ENCODE measurements at places on chromosomes 2 and 18.
A peak's percentile ranks its signal among the peaks of the same experiment; 100 is the strongest.

GRCh38 chr2:233079953-233080835 is 20.1 kb downstream of the INPP5D start:
- DNase-seq = no peak

GRCh38 chr18:26706911-26707351 is 158.6 kb downstream of the AQP4 start:
- no peak for DNase-seq

- DNase-seq = no peak
These were observed 38.2 kb downstream of the SESTD1 start for GRCh38 chr2:179226203-179226960.

GRCh38 chr2:106172649-106173048 is 21.5 kb downstream of the UXS1 start:
- DNase-seq = no peak

GRCh38 chr2:226835420-226835795 is 446 bp upstream of the RHBDD1 start:
- DNase-seq = peak; percentile 99

- DNase-seq = no peak
These were observed 430.0 kb upstream of the VWC2L start for GRCh38 chr2:213980883-213981282.

- no peak for DNase-seq
These were observed 257.8 kb upstream of the GALNT5 start for GRCh38 chr2:156999661-157000060.

GRCh38 chr18:28831908-28832307 is 655.0 kb upstream of the CDH2 start:
- no peak for DNase-seq

DNA sequence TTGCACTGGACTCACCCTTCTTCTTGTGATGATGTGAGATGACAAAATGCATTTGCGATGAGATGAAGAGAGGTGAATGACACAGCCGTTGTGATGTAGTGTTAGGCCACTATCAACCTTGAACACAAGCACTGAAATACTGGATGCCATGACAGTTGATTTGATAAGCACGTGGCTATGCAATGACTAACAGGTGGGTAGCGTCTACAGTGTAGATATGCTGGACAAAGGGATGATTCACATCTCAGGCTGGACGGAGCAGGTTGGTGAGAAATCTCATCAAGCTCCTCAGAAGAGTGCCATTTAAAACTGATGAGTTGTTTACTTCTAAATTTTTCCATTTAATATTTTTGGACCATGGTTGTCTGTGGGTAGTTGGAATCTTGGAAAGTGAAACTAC is 375.8 kb upstream of the LYPD1 start:
- DNase-seq = no peak

GRCh38 chr2:12507295-12507694 is 209.4 kb upstream of the TRIB2 start:
- no peak for DNase-seq

DNA sequence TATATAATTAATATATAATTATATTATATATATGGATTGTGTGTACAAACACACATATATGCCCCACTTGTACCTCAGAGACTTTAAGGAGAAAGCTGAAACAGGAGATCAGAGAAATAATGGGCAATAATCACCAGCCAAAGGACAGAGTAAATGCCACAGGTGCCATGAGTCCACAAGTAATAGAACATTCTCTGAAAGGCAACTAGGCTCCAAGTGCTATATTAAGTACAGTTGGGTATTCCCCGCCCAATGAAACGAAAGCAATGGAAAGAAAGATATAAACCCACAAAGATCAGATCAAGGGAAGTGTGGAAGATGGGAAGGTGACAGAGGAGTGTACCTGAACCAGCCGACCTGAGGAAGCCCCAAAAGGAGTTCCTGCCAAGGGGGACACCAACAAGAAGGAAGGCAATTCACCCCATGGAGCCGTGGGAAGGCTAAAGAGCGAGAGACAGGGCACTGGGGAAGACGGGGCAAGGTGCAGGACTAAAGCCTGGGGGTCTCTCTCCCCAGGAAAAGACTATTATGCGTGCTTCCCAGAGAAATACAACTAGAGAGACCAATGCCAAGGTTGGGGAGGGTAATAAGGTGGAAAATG is 19.0 kb downstream of the DYM start:
- no peak for DNase-seq

DNA sequence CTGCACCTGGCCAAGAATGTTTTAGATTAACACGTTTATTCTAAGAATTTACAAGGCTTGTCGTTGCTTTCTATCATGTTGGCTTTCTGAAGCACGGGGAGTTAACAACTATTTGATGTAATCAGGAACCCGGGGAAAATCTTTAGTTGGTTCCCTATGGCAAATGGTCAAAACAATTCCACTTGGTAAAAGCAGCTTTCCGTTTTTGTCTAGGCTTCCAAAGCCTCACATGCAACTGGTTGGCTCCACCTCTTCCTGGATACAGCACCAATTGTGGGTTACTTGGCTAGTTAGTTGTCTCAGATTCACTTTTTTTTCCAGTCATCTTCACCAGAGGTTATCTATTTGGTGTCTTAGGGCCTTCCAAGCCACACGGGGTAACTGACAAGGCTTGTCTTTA is 2.8 kb downstream of the COLEC12 start:
- DNase-seq = no peak

DNA sequence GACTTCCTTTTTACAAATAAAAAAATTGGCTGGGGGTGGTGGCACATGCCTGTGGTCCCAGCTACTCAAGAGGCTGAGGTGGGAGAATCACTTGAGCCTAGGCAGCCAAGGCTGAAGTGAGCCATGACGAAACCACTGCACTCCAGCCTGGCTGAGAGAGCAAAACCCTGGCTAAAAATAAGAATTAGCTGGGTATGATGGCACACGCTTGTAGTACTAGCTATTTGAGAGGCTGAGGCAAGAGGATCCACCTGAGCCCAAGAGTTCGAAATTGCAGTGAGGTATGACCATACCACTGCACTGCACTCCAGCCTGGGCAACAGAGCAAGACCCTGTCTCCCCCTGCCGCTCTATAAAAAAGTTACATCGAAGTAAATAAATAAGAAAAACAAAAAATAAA is 33.7 kb downstream of the GFPT1 start:
- DNase-seq = no peak

DNA sequence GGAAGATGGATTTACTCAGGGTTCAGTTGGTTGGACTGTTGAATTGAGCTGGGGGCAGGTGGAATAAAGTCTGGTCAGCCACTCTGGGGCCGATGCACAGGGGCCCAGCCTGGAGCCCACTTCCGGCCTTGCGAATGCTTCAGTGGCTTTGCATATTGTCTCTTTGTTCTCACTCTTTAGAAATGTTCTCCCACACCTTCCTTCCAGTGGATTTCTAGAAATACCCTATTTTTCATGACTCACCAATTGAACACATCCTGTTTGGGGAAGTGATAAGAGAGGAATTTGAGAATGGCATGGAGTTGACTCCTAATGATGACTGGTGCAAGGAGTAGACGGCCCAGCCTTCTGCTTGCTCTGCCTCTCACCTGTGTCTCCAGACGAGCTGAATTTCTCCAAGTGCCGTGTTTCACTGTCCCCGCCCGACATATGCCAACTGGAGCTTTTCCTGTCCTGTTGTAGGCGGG is 28.1 kb downstream of the ASAP2 start:
- DNase-seq = no peak

GRCh38 chr2:7962161-7962560 is 719.7 kb upstream of the ID2 start:
- no peak for DNase-seq

DNA sequence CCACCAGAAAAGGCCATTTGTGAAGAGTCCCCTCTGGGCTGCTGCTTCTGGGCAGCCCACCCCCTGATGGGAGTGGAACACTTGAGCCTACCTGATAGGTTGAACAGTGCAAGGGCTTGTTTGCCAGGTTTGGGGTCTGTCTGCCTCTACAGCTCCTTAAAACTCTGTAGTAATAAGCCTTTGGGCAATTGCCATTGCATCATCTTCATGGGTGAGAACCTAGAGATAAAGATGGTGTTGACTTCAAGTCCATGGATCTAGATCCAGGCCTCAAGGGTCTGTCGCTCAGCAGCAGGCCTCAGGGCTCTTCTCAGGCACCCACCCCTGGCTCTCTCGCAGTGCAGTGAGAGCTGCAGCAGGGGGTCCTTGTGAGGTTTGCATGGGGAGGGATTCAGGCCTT is 47.1 kb upstream of the MCFD2 start:
- peak; percentile 43 for DNase-seq

DNA sequence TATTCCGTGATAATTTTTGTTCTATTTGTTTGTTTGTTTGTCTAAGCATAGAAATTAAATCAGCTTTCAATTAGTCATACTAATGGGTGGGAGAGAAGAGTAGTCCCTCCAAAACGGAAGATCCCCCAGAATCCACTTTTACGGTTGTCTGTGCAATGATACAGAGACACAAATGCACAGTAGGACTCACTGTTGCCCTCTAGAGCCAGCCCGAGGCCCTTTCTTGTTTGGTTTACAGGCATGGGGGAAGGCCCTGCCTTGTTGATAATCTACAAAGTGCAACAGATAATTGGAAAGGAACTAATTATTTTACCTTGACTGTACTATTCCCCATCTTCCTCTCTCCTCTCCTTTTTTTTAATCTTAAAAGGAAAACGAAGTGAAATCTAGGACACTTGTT is 121.1 kb downstream of the ACOXL start:
- peak; percentile 43 for DNase-seq

GRCh38 chr2:191699341-191699945 is 21.5 kb downstream of the NABP1 start:
- peak; percentile 33 for DNase-seq

DNA sequence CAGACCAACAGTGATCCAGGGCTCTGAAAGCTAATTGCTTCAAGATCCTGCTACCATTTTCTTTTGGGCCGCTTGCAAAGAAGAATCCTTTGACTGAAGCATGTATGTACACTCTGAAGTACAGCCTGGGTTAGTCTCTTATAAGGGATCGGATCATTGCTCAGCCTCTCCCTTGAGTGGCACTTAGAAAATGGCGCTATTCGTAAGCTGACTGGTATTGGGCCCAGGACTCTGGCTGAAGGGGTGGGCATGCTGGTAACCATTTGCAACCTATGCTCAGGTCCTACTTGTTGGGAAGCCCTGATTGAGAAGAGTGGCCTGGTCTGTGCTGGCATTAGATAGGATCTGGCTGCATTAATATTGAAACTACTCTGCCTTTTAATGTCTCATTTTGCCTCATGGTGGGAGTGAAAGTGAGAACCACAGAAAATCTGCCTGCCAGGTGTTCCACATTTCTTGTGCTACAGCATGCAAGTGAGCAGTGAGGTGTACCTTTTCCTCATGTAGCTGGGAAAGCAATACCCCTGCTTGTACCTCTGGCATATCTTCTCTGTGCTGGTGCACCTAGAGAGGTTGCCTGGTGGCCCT is 661 bp upstream of the MGAT5 start:
- no peak for DNase-seq

DNA sequence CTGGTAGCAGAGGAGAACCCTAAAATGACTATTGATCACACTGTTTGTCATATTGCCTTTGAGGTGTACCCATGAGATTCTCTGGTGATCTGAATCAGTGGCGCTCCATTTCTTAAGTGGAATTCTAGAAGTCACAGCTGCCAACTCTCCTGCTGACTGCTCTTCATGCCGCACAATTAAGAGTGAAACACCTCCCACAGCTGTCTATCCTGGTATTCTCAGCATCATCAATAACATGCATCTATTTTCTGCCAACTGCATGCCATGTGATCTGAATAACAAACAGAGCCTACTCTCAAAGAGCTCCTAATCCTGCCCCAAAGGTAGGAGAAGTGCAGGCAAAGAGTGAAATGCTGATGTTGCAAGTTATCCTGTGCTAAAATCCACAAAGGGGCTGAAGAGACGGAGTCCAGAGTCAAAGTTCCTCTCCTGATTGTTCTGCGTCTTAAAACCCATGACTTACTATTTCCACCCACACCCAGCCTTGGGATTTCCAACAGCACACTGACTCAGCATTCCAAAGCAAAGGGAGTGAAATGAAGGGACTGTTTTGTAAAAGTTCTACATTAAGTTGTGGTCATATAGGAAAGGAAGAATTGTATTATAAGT is 13.7 kb upstream of the DAPL1 start:
- DNase-seq = no peak

DNA sequence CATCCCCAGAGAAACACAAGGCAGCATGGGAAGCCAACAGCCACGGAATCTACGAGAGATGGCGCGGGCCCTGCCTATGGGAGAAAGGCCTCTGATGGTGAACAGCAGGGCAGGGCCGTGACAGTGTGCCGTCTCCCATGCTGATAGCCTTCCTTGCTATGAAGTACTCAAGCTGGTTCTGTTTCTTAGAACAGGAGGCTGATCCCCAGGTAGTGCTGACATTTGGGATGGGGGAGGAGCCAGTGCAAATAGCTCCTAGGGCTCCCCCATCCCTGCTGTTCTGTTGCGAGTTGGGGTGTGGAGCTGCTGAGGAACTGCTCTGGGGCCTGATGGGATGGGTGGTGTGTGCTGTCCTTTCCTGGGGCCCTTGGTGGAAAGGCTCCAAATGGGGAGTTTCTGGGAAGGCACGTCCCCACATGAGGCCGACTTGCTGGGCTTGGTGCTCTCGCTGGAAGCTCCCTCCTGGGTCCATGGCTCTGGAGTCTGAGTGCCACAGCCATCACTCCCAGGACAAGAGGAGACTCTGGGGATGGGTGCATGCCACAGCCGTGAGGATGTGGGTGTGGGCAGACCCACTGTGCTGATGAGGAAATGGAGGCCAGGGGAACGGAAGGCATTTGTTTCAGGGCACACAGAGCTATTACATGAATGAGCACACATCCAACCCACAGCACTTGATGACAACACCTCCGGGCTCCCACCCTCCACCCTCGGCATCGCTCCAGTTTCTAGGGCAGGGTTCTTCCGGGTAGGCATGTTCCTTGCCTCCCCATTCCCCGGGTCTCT is 246.8 kb downstream of the HDAC4 start:
- DNase-seq = no peak

DNA sequence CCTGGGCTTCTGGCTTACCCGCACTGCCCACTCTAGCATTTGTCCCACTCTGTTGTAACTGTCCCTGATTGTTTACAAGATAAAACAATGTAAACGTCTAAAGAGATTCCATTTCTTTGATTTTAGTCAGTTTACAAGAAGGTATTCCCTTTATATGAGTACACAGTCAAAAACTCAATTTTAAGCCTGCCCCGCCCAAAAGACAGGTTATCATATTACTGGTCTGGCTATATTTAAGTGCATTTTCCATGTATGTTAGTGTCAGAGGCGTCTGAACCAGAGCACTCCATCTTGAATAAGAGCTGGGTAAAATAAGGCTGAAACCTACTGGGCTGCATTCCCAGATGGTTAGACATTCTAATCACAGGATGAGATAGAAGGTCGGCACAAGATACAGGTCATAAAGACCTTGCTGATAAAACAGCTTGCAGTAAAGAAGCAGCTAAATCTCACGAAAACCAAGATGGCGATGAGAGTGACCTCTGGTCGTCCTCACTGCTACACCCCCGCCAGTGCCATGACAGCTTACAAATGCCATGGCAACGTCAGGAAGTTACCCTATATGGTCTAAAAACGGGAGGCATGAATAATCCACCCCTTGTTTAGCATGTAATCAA is 15.0 kb downstream of the GPR45 start:
- DNase-seq = no peak

- DNase-seq = no peak
These were observed 257.3 kb upstream of the SESTD1 start for GRCh38 chr2:179521944-179522343.

Data from erythroblast (primary cell).